ENCODE measurements at places on chromosomes 7 and 10.
A peak's percentile ranks its signal among the peaks of the same experiment; 100 is the strongest.

DNA sequence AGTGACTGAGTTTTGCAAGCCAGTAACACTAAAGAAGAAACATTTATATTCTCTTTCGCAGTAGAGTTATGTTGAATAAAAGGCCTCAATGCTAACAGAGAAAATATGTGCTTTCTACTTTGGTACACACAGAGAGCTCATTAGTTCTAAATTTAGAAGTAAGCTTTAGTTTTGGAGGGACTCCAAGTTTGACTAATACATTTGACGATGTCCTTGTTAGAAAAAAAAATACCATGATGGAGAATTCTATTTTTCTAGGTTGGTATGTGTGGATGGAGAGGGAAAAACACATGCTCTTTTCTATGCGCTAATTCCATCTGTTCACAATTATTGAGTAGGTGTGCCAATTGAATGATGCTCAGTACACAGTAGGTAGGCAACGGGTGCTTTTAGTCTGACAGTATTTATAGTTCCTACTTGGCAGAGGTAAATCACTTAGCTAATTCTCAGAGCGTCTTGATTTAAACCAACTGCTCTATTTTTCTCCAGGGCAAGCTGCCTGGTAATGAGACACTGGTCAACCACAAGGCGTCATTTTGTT, 327.2 kb upstream of the AKR1E2 start:
- no peak for DNase-seq

- DNase-seq = peak; percentile 47
Measured at GRCh38 chr7:74269757-74270277, 15.6 kb upstream of the RFC2 start.

DNA sequence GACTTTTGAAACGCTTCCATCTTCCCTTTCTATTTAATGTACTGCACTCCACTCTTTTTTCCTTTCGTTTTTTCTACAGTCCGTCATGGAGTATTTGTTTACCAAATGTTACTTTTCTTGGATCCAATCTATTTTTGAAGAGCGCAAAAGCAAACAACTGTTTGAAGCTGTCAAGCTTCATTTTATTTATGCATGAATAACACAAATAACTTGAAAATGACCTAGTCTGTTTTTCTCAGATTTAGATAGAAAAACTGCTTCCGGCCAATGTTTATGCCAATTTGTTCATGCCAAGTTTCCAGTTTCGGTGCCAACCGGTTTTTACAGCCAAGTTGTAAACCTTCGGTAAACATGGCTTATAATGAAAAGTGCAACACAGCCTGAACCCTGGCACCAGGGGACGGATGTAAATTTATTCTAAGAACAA, 150.9 kb upstream of the KLF6 start:
- DNase-seq = no peak

DNA sequence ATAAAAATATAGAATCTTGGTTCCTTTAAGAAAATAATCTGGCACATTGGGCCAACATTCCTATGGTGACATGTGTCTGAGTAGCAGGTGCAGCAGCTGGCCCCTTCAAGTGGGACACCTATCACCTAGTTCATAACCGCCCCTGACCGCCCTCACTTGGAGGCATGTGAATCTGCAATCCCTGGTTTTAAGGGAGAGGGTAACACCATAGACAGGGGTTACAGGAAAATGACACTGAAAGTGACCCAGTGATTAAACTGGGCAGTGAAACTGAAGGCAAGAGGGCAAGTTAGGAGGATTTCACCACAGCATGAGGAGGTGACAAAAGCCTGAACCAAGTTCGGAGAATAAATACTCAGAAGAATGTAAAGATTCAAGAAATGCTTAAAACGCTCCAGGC, 1.1 kb downstream of the RSU1 start:
- DNase-seq = no peak

DNA sequence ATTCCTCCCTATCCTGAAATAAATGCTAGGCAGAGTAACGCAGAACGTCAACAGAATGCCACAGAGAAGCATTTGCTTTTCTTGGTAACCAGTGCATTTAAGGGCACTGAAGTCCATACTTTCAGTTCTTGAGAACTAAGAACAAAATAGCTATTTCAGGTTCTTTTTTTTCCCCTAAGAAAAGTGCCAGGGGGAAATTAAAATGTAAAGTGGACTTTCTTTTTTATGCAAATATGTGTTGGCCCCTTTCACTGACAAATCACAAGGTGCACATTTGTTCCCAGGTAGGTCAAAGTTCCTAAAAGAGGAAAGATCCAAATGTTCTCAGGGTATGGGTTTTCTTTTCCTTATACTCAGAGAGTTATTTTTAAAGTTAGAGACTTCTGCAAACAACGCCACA, 151.5 kb downstream of the HPSE2 start:
- no peak for DNase-seq

- DNase-seq = no peak
Measured at GRCh38 chr7:5497295-5498103, 73.9 kb upstream of the TNRC18 start.

DNA sequence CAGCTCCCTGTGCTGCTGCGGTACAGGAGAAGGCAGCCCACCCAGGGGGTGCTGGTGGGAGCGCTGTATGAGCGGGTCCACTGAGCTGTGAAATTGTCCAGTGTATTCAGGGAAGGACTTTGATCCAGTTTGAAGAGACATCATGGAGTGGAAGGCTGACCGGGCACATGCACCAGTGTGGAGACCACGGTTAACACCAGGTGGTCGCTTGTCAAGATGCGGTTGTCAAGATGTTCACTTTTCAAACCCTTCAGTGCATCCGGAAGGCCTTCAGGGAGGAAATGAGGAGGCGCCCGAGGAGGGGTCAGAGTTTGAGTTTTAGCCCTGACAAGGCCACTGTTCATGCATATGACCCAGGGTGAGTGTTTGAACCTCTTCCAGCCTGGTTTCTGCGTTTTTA, 6.1 kb downstream of the DOCK1 start:
- no peak for DNase-seq

- DNase-seq = no peak
Measured at GRCh38 chr10:89591796-89592271, 53.2 kb downstream of the PANK1 start.

GRCh38 chr7:43557831-43558495, 24.9 kb upstream of the STK17A start:
- DNase-seq = no peak

DNA sequence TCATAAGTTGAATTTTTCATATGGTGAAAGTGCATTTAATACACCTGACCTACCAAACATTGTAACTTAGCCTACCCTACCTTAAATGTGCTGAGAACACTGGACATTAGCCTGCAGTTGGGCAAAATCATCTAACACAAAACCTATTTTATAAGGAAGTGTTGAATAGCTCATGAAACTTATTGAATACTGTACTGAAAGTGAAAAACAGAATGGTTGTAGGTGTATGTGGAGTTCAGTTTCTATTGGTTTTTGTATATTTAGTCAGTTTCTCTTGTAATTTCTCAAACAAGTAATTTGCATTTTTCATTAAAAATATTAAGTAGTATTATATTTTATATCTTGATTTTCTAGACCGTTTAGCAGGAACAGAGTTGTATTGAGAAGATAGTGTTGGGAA, 15.3 kb downstream of the CCDC7 start:
- no peak for DNase-seq

GRCh38 chr7:135917721-135918120, 59.4 kb downstream of the MTPN start:
- no peak for DNase-seq

All from activated CD4-positive, alpha-beta T cell treated with anti-CD3 and anti-CD28 coated beads, Interleukin-2, amount 50 U/mL, for 4 hours (primary cell).